ENCODE measurements at places on chromosomes 16 and 17.

- DNase-seq, result no peak
Measured at GRCh38 chr16:86880316-86881117, 302.2 kb downstream of the FOXL1 start.

DNA sequence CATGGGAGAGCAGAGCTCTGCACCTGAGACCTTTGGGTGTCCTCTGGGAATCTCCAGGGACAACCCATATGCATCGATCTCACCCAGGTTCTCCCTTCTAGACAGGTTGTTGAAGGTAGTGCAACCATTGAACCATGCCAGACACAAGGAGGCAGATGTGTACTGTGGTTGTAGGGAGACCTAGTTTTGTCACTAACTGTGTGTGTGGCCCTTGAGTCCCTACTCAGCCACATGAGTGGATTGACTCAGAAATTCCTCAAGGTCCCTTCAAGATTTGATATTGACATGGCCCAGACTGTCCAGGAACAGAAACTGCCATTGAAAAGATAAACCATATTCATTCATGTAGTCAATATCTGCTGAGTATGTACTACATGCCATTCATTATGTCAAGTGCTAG is 396.4 kb upstream of the CCL2 start:
- no peak for DNase-seq

GRCh38 chr16:56921571-56921970 is 10.4 kb upstream of the HERPUD1 start:
- no peak for DNase-seq

DNA sequence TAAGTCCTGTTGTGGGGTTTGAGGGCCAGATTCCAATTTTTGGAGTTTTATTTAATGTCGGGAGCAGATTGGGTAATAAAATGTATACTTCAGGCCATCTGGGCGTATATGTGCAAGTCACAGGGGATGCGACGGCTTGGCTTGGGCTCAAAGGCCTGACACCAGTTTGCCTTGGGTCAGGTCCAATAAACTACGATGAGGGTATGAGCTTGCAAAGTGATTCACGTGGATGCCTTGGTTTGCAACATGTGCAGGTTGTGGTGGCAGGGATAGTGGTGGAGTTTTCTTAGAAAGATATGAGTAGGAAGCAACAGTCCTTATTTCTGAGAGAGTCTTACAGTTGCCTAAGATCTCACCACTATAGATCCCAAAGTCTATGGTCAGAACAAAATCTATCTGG is 157.0 kb upstream of the CDH11 start:
- no peak for DNase-seq

DNA sequence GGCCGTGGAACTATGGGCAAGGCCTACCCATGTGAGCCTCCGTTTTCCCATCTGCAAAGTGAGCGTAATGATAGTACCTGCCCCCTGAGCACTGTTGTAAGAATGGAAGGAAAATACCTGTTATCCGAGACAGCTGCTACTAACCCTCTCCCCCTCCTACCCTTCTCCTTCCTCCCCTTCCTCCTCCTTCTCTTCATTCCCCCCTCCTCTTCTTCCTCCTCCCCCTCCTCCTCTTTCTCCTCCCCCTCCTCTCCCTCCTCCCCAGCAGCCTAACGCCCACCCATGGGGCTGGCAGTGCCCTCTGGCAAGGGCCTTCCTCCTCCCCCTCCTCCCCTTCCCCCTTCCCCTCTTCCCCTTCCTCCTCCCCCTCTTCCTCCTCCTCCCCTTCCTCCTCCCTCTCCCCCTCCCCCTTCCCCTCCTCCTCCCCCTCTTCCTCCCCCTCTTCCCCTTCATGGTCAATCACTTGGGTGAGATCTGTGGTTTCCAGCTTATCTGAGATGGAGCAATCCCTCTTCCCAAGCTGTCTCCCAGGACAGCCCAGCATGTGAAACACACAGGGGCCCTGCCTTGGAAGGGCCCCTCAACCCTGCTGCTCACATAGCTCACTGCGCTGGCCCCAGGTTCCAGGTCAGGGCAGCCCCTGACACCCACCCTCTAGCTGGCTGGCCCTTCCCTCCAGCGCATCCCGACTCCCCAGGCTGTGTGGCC is 6.4 kb downstream of the ZFPM1 start:
- no peak for DNase-seq

- no peak for DNase-seq
Measured at GRCh38 chr17:74859459-74860228, at the start of gene GRIN2C. TSS of gene GRIN2C (minus strand) at chr17:74859885. CDS start at chr17:74855092, 4,793 bp downstream.

- no peak for DNase-seq
Measured at GRCh38 chr16:81842564-81843242, 63.6 kb downstream of the PLCG2 start.

- DNase-seq, result no peak
Measured at GRCh38 chr17:72338847-72339790, 218.3 kb downstream of the SOX9 start.

GRCh38 chr16:85879975-85880831 is 18.8 kb upstream of the IRF8 start:
- no peak for DNase-seq

DNA sequence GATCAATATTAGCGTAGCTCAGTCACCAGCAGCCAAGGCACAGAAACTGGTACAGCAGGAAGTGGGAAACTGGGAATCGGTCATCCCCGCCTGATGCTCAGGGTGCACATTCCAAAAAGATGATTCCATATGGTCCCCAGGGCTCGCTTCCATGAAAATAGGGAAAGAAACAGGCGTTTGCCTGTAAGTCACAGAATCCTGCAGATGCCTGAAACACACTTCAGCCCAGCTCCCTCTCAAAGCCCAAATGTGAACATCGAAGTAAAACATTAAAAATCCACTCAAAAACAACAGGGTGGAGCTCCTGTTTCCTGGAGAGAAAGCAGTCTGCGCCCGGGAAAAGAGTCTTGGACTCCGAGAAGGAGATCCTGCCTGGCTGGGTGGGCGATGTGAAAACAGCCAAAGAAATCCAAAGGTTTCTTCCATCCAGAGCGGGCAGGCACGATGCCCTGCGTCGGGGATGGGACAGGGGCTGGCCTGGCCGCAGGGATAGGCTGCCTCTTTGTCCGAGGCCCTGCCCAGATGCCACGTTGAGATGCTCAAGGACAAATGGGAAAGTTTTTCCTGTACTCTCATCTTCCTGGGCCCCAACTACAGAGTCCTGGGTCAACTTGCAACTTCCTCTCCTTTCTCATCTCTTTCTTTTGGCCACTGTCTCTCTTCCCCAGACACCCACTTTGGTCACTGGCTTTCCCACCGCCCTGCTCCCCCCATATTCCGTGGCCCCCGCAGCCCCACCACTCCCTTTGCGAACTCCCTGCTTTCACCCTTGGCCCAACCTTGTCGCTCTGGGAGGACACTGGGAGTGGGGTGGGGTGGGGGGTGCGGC is 743 bp downstream of the WIPI1 start:
- DNase-seq, result peak; percentile 87

DNA sequence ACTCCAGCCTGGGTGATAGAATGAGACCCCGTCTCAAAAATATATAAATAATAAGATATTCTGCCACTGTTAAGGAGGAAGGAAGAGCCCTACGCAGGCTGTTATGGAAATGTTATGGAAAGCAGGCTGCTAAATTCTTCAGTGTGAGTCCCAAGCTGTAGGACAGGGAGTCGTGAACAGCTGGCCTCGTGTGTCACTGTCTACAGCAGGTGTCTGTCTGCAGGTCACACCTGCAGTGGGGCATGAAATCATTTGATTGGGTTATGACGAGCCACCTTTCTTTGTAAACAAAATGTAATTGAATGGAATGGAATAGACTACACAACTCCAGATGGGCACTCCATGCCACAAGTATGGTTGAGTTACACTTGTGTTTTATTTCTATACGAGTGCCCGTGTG is 15.6 kb upstream of the LITAF start:
- no peak for DNase-seq

GRCh38 chr16:82542714-82543113 is 84.1 kb upstream of the CDH13 start:
- DNase-seq, result no peak

- DNase-seq, result peak; percentile 69
Measured at GRCh38 chr16:67396159-67397035, 3.1 kb upstream of the TPPP3 start.

DNA sequence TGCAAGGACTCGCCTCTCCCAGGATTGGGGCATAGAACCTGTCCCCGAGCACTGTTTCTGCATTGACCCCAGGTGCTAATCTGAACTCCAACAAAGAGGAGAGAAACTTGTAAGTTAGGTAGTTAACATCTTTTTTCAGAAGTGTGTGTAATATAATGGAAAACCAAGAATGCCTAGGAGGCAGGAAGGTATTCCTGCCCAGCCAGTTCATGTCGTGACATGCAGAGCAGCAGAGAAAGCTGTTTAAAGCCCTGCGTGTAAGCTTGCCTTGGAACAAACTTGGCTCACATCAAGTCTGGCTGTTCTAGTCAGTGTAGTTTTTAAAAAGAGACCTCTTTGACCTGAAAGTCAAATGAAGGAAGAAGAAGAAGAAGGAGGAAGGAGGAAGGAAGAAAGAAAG is 2.1 kb upstream of the GNA13 start:
- DNase-seq, result no peak

DNA sequence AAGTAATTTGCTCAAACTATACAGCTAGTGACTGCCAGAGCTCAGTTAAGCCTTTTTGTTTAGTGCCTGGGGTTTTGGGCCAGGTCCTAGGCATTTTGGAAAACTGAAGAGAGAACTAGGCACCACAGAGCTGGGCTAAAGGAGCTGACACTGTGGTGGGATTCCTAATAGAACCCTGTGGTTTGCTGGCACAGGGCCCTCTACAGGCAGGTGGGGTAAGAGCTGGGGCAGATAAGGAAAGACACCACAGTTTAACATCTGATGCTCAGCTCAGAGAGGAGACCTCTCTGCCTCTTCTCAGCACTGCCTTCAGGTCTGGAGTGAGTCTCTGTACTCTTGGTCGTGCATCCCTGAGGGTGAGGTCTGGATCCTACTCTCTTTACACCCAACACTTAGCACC is 121.2 kb downstream of the SNX11 start:
- DNase-seq, result no peak

GRCh38 chr17:78345791-78346494 is 13.9 kb downstream of the SOCS3 start:
- no peak for DNase-seq

- DNase-seq, result no peak
Measured at GRCh38 chr16:5479926-5480325, 382.3 kb upstream of the EEF2KMT start.

DNA sequence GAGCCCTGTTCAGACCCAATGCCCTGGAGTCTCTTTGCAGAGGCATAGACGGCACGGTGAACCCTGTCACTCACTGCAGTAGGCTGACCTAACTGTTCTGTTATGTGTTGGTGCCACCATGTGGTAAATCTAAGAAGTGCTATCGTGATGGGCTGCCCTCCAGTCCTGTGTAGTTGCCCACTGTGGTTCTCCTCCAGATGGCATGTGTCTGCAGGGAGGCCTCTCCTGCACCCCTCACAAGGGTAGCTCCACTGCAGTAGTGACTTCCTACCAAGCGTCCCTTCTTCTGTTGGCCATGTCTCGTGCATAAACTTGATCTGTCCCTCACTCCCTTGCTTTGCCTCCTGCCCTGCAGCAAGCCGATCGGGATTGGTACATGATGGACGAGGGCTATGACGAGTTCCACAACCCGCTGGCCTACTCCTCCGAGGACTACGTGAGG is 5.8 kb downstream of the DHX38 start:
- DNase-seq, result peak; percentile 70

- DNase-seq, result no peak
Measured at GRCh38 chr17:31308372-31309334, 5.2 kb downstream of the EVI2B start.

DNA sequence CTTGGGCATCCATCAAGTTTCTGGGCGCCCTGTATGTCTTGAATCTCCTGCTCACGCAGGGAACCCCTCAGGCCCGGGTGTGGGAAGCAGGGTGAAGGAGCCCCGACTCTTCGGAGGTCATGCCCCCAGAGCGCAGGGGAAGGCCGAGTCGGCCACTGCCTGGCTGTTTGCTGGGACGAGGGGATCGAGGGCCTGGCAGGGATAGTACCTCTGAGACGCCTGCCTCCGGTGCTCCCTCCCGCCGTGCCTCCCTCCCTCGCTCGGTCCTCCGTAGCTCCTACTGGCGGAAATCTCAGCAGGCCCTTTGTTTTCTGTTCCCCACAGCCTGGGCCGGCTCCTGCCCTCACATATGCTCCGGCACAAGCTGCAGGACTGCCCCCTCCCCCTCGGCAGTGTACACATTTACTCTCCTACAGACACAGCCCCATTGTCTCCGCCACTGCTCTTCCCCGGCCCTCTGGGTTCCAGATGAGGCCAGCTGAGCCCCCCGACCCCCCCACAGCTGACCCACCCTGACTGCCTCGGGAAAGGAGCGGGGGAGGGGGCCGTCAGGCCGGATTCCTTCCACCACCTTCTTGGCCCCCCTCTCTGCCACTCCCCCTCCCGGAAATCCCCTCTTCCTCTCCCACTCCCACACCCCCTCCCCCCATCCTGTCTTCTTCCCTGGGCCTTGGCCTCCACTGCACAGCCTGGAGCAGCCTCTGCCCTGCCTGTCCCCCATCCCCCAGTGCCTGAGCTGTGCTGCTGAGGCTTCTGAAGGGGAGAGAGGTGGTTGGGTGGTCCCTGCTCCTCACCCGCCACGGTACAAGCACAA is 1.4 kb downstream of the TRAF4 start:
- peak; percentile 97 for DNase-seq

DNA sequence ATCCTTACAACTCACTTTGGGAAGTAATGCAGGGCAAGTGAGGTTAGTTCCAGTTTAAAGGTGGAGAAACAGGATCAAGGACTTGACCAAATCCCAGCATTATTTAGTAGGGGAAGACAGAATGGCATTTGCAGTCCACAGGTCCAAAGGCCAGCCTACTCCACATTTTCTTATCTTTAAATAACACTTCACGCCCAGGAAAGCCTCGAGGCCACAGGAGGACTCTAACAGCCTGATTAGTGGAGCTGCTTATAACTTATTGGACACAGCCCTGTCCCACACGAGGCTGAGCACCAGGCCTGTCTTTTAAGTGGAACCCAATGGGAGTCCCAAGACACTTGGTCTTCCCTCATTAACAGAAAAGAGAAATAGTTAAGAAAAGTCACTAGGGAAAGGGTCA is 12.1 kb upstream of the HYDIN start:
- DNase-seq, result no peak

GRCh38 chr16:88331989-88332920 is 50.5 kb upstream of the ZNF469 start:
- peak; percentile 30 for DNase-seq

Data from Ammon's horn (tissue), 1 donor.